CD14-positive monocyte (primary cell): ENCODE measurements at places on chromosomes 5 and 9. TPM values are rescaled to one million over a fixed set of nuclear protein-coding genes. Genes with fewer than 3 reads are reported as not detected.

- no peak overlapping the region for H3K27ac ChIP-seq
- DNase-seq: no peak
- H3K27me3 ChIP-seq: no peaks in the 10 kb centered on the region
- no peaks in the 10 kb centered on the region for H3K36me3 ChIP-seq
- H3K4me1 ChIP-seq: peaks cover 20% of the 10 kb centered on the region
Observed at GRCh38 chr5:180869587-180869986, 8.5 kb upstream of the ZFP62 start.

DNA sequence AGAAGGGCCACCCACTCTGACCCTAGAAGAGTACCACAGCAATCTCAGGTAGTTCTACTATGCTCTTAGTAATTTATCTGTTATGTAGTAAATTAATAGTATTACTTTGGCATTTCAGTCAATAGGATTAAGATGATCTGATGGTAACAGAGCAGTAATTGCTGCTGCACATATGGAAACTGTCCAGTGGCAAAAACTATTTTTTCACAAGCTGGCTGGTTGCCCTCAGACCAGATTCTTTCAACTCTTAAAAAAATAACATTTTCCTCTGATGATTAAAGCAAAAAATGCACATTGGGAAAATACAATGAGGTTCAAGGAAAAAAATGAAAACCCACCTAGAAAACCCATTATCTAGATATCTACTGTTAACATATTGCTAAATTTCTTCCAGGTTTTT is 19.7 kb downstream of the GLRA1 start:
- no peaks in the 10 kb centered on the region for H3K36me3 ChIP-seq
- no peaks in the 10 kb centered on the region for H3K4me1 ChIP-seq
- H3K4me3 ChIP-seq: no peak overlapping the region

DNA sequence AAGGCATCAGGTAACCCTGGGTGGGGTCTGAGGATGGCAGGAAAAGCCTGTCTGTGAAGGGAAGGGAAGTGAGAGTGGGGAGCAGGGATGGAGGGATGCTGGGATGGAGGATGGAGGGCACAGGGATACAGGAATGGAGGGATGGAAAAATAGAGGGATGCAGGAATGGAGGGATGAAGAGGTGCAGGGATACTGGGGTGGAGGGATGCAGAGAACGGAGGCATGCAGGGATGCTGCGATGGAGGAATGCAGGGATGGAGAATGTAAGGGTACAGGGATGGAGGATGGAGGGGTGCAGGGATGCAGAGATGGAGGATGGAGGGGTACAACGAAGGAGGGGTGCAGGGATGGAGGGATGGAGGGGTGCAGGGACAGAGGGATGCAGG is 9.1 kb downstream of the PTGES2 start:
- H3K4me3 ChIP-seq: no peak overlapping the region
- H3K36me3 ChIP-seq: peaks cover 32% of the 10 kb centered on the region
- no peaks in the 10 kb centered on the region for H3K27me3 ChIP-seq
- no peak for DNase-seq
- H3K4me1 ChIP-seq: peaks cover 17% of the 10 kb centered on the region
- H3K27ac ChIP-seq: no peak overlapping the region

DNA sequence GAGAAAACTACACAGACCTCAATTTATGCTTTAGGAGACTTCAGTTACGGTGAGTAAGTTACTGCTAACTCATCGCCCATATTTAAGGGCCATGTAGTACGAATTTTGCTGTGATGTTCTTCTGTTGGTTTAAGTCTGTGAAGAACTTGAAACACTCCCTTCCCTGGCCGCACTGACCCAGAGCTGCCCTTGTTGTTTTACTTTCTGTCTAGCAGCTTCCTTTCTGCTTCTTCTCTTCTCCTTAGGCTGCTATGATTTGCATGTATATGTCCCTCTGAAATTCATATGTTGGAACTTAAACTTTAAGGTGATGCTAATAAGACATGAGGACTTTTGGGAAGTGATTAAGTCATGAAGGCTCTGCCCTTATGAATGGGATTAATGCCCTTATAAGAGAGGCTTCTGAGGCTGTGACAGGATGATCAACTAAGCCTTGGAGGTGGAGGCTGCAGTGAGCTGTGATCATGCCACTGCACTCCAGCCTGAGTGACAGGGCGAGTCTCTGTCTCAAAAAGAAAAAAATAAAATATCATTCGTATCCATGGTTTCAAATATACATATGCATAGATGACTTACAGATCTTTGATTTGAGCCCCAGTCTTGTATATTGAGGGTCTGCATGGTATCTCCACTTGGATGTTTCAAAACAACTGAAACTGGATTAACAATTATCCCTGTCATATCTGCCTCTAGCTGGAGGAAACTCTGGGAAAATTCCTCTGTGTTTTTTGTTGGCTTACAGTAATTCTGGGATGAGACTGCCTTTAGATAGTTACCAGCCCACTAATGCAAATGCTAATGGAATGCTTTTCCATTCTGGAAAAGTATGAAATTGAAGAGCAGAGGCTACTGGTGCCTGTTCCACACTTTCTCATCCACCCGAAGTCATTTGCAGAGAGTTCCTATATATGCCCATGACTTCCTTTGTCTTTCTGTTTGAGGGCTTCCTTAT is 263.4 kb upstream of the ACTBL2 start:
- no peak for DNase-seq
- H3K27me3 ChIP-seq: no peaks in the 10 kb centered on the region
- no peaks in the 10 kb centered on the region for H3K36me3 ChIP-seq
- H3K27ac ChIP-seq: no peak overlapping the region
- no peaks in the 10 kb centered on the region for H3K4me1 ChIP-seq

DNA sequence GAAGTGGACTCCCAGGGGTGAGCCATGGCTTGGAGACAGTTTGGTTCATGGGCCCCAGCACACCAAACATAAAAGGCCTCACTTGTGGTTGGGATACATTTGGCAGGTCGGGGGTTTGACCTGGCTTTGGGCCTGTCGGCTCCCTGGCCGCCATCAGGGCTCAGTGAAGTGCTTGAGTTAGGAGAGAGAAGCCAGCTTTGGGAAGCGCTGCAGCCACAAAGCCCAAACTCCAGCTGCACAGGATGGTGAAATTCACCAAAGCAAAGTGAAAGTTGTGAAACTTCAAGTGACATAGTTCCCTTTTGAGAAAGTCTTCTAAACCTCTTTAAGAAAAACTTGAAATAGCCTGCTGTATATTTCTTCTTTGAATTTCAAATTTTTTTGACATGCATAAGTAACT is 27.5 kb downstream of the SLC46A2 start:
- H3K4me1 ChIP-seq: peaks cover 99% of the 10 kb centered on the region
- no peak overlapping the region for H3K4me3 ChIP-seq
- no peaks in the 10 kb centered on the region for H3K27me3 ChIP-seq
- H3K36me3 ChIP-seq: peaks cover 1% of the 10 kb centered on the region

DNA sequence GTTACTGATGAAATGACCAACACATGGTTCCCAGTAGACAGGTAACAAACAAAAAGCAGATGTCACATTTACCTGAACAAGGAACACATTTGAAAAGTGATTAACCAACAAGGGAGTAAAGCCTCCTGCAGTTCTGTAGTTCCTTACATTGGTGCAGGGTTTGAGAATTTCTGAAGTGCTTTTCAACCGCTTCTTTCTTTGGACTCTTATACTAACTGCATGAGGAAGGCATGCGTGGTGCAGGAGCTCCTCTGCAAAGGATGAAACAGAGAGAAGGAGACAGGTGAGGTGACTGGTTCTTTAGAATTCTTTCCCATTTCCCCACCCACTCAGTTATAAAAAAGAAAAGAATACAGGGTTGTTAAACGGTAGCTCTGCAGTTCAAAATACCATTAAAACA is 4.6 kb upstream of the IL9 start:
- H3K27ac ChIP-seq: no peak overlapping the region
- no peaks in the 10 kb centered on the region for H3K4me1 ChIP-seq
- no peak for DNase-seq
- H3K36me3 ChIP-seq: no peaks in the 10 kb centered on the region
- H3K27me3 ChIP-seq: peaks cover 23% of the 10 kb centered on the region

- H3K4me1 ChIP-seq: no peaks in the 10 kb centered on the region
- no peak for DNase-seq
- no peak overlapping the region for H3K4me3 ChIP-seq
Observed at GRCh38 chr5:93717162-93717561, 24.2 kb downstream of the POU5F2 start.

DNA sequence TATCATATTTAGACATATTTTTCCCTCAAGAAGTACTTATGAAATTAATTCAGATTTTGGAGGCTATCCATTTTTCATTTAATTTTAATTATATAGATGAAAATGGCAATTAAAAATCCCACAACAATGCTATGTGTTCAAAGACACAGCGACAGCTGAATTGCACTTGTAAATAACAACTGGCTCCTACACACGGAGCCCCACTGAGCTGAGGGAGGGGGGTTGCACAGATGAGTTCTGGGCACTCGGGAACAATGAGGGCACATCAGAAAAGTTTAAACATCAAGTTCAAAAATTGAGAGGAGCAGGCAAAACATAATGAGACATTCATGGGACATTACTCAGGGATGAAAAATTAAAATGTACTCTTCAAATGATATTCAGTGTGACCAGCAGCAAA is 104.9 kb downstream of the MARCHF3 start:
- H3K4me3 ChIP-seq: no peak overlapping the region
- no peaks in the 10 kb centered on the region for H3K36me3 ChIP-seq
- H3K27ac ChIP-seq: no peak overlapping the region
- no peak for DNase-seq

- H3K27ac ChIP-seq: no peak overlapping the region
- DNase-seq: no peak
- no peaks in the 10 kb centered on the region for H3K4me1 ChIP-seq
- H3K36me3 ChIP-seq: no peaks in the 10 kb centered on the region
- no peak overlapping the region for H3K4me3 ChIP-seq
Observed at GRCh38 chr5:9439531-9440292, 106.2 kb downstream of the SEMA5A start.

- H3K36me3 ChIP-seq: no peaks in the 10 kb centered on the region
- H3K4me3 ChIP-seq: no peak overlapping the region
- H3K27me3 ChIP-seq: peaks cover 6% of the 10 kb centered on the region
- H3K27ac ChIP-seq: no peak overlapping the region
- peaks cover 49% of the 10 kb centered on the region for H3K4me1 ChIP-seq
- no peak for DNase-seq
Observed at GRCh38 chr5:60540856-60541805, 158.8 kb downstream of the DEPDC1B start.

GRCh38 chr9:6779417-6780241 is 21.9 kb downstream of the KDM4C start:
- H3K27me3 ChIP-seq: no peaks in the 10 kb centered on the region
- no peak for DNase-seq
- no peaks in the 10 kb centered on the region for H3K4me1 ChIP-seq
- H3K36me3 ChIP-seq: no peaks in the 10 kb centered on the region
- H3K4me3 ChIP-seq: no peak overlapping the region

SUSD3 gene
- 15.7 TPM for polyA plus RNA-seq

BHMT2 gene
- not detected for polyA plus RNA-seq

ARL14EPL gene
- polyA plus RNA-seq: not detected

INPP5E gene
- polyA plus RNA-seq: 1.0 TPM

ORM2 gene
- polyA plus RNA-seq: not detected

ELP1 gene
- polyA plus RNA-seq: 4.9 and 12.2 TPM in 2 replicates

PCDHB2 gene
- not detected for polyA plus RNA-seq

ACTBL2 gene
- polyA plus RNA-seq: not detected in 2 replicates
